Activated CD4-positive, alpha-beta T cell treated with anti-CD3 and anti-CD28 coated beads, Interleukin-2, amount 10 ng/mL, durations not matched to agents 24 days and 14 days (primary cell): ENCODE measurements at places on chromosomes 2 and 18. TPM values are rescaled to one million over a fixed set of nuclear protein-coding genes. Genes with fewer than 3 reads are reported as not detected.
A peak's percentile ranks its signal among the peaks of the same experiment; 100 is the strongest.

- no peak overlapping the region for H3K4me3 ChIP-seq
- peak; percentile 37 for DNase-seq
- H3K27me3 ChIP-seq: peaks cover 13% of the 10 kb centered on the region
- H3K27ac ChIP-seq: no peak overlapping the region
These were observed 231.9 kb upstream of the MGAT5 start for GRCh38 chr2:134021830-134022524.

GRCh38 chr18:7870855-7871254, 303.7 kb downstream of the PTPRM start:
- no peak overlapping the region for H3K4me3 ChIP-seq
- no peaks in the 10 kb centered on the region for H3K4me1 ChIP-seq
- DNase-seq: no peak

DNA sequence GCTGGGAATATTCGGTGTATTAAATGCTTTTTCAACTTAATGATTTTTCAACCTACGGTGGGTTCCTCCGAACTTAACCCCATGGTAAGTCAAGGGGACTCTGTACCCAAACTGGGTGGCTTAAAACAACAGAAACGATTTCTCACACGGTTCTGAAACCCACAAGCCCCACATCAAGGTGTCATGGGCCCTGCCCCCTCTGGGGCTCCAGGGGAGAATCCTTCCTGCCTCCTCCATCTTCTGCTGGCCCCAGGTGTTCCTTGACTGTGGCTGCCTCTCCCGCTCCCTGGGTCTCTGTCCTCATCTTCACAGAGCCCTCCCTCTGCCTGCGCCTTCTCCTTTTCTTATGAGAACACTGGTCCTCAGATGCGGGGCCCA, 301.3 kb upstream of the SALL3 start:
- no peak for DNase-seq
- H3K4me3 ChIP-seq: no peak overlapping the region
- no peaks in the 10 kb centered on the region for H3K36me3 ChIP-seq
- no peak overlapping the region for H3K27ac ChIP-seq
- no peaks in the 10 kb centered on the region for H3K4me1 ChIP-seq

EPB41L3 gene
- total RNA-seq: 1.5 TPM in 2 replicates

DNA sequence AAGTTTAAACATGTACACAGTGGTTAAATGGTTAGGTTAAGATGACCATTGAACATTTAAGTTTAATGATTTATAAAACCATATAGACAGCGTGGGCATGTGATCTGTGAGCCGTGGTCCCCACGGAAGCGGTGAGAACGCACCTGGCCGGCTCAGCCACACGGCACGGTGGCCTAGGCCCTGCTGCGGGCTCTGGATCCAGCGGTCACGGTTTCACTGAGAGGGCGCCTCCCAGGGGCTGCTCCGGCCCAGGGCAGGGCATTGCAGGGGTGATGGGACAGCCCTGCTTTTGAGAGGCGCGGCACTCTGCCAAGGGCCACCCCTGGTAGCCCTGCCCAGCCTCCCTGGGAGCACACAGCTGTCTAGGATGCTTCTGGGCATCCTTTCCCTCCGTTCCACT, 124.9 kb downstream of the RGPD3 start:
- peaks cover 4% of the 10 kb centered on the region for H3K27me3 ChIP-seq
- H3K4me3 ChIP-seq: no peak overlapping the region
- H3K27ac ChIP-seq: no peak overlapping the region
- DNase-seq: no peak
- no peaks in the 10 kb centered on the region for H3K36me3 ChIP-seq

DNA sequence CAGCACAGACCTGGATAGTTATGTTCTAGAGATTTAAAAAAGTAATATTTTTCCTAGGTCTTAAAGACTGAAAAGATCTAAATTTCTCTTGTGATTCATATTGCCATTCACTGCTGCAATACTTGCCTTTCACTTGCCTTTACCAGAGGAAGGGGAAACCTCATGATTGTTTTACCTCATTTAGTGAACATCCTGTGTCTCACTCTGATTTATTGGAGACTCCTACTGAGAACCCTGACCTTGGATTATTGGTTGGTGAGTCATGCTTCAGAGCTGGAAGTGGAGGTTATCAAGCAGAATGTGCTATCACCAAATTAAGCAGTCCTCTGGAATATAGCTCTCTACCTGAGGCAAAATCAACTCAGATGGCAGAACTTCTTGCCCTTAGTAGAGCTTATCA, 500.5 kb downstream of the TSN start:
- no peak overlapping the region for H3K4me3 ChIP-seq
- DNase-seq: no peak
- no peaks in the 10 kb centered on the region for H3K36me3 ChIP-seq
- no peaks in the 10 kb centered on the region for H3K27me3 ChIP-seq
- no peaks in the 10 kb centered on the region for H3K4me1 ChIP-seq

GRCh38 chr2:19140463-19141208, 217.8 kb downstream of the OSR1 start:
- H3K27ac ChIP-seq: no peak overlapping the region
- no peaks in the 10 kb centered on the region for H3K36me3 ChIP-seq
- DNase-seq: no peak
- no peaks in the 10 kb centered on the region for H3K4me1 ChIP-seq
- H3K27me3 ChIP-seq: no peaks in the 10 kb centered on the region
- no peak overlapping the region for H3K4me3 ChIP-seq

COL4A3 gene
- not detected in 2 replicates for total RNA-seq

GRCh38 chr18:54712306-54712705, 116.0 kb upstream of the RAB27B start:
- no peaks in the 10 kb centered on the region for H3K36me3 ChIP-seq
- peaks cover 22% of the 10 kb centered on the region for H3K27me3 ChIP-seq
- DNase-seq: peak; percentile 60
- peaks cover 46% of the 10 kb centered on the region for H3K4me1 ChIP-seq

DNA sequence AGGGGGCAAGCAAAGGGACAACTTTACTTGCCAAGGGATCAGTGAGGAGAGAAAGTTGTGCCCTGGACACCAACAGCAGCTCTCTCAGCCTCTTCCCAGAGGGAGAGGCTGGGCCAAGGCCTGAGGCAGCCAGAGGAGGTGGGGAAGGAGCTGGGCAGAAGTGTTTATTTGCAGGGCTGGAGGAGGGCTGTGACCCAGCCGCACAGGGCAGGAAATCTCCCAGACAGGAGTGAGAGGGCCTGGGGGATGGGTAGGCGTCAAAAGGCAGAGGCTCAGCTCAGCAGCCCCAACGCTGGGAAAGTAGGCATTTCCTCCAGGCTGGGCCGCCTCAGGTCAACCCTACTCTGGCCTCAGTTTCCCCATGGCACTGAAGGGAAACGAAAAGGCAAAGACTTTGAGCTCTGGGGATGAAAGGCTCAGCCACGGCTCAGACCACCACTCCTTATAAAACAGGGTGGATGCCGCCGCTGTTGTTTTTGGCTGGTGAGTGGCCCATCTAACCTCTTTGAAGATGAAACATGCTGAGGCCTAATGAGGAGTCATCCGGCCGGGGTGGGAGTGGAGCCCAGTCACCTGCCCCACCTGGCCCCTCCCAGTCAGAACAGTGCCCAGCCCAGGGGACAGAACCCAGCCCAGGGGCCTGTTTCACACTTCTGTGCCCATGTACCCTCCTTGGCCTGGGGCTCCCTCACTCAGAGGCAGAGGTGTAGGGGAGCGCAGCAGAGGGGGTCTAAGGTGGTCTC, 21.9 kb upstream of the SEMA4C start:
- H3K4me1 ChIP-seq: peaks cover 29% of the 10 kb centered on the region
- H3K4me3 ChIP-seq: peak overlapping the region; percentile 39
- H3K36me3 ChIP-seq: no peaks in the 10 kb centered on the region
- DNase-seq: peak; percentile 77
- H3K27me3 ChIP-seq: peaks cover 2% of the 10 kb centered on the region

DNA sequence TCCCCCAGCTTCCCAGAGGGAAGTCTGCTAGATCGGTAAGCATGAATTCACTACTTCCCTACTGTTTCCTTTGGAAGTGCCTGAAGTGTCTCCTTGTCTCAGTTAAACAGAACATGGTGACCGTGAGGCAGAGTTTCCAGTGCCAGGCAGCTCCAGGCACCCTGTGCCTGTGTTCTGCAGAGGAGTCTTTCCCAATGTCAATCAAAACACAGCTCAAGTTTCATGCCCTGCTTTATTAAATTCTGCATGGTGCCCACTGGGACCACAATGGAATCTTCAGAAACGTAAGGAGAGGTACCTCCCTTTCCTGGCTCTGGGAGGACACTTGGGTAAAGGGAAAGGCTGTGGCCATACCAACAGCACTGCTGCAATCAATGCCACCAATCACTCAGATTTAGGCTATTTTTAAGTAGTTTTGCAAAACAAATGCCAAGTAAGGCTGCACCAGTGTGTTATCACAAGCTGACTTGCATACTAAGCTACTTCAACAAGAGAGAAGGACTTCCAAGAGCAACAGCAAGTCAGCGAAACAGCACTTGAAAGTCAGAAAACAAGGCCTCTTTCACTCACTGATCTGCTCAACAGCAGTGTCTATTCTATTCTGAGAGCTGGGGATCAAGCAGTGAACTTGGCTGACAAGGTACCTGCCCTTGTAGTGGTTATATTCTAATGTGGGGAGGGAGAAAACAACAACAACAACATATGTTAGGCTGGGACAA, 14.9 kb downstream of the LPIN2 start:
- peak overlapping the region; percentile 93 for H3K27ac ChIP-seq
- no peaks in the 10 kb centered on the region for H3K27me3 ChIP-seq
- peak overlapping the region; percentile 76 for H3K4me3 ChIP-seq
- peaks cover 75% of the 10 kb centered on the region for H3K4me1 ChIP-seq
- peak; percentile 69 for DNase-seq

- no peak for DNase-seq
- H3K27ac ChIP-seq: no peak overlapping the region
- no peaks in the 10 kb centered on the region for H3K27me3 ChIP-seq
- H3K36me3 ChIP-seq: no peaks in the 10 kb centered on the region
- H3K4me1 ChIP-seq: peaks cover 19% of the 10 kb centered on the region
These were observed 224.9 kb upstream of the EPAS1 start for GRCh38 chr2:46072101-46072820.

- DNase-seq: no peak
- H3K4me3 ChIP-seq: no peak overlapping the region
- peaks cover 11% of the 10 kb centered on the region for H3K27me3 ChIP-seq
These were observed 38.1 kb upstream of the TCF7L1 start for GRCh38 chr2:85095094-85095493.

DNA sequence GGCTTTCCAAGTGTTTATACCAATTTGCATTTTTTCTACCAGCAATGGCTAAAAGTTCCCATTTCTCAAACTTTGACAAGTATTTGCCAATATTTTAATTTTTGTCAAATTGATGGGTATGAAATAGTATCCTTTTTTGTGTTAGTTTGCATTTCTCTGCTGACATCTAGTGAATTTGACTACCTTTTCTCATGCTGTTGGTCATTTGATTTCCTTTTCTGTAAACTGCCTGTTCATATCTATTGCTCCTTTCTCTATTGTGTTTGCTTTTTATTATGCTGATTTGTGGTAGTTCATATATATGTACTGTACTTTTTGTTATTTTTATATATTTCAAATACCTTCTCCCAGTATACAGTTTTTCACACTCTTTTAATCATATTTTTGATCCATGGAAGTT, 149.4 kb downstream of the PMAIP1 start:
- no peaks in the 10 kb centered on the region for H3K4me1 ChIP-seq
- H3K4me3 ChIP-seq: no peak overlapping the region
- no peak for DNase-seq
- H3K36me3 ChIP-seq: no peaks in the 10 kb centered on the region

GRCh38 chr18:44638034-44638540, 42.6 kb upstream of the SETBP1 start:
- no peak for DNase-seq
- no peak overlapping the region for H3K27ac ChIP-seq
- H3K27me3 ChIP-seq: peaks cover 12% of the 10 kb centered on the region
- peaks cover 3% of the 10 kb centered on the region for H3K4me1 ChIP-seq
- H3K36me3 ChIP-seq: no peaks in the 10 kb centered on the region

- H3K27me3 ChIP-seq: no peaks in the 10 kb centered on the region
- no peak overlapping the region for H3K4me3 ChIP-seq
- H3K27ac ChIP-seq: no peak overlapping the region
- DNase-seq: no peak
These were observed 182.7 kb downstream of the MC4R start for GRCh38 chr18:60189856-60190255.

GRCh38 chr2:222912117-222912516, 51.3 kb downstream of the ACSL3 start:
- H3K36me3 ChIP-seq: peaks cover 26% of the 10 kb centered on the region
- H3K27me3 ChIP-seq: no peaks in the 10 kb centered on the region
- H3K4me1 ChIP-seq: peaks cover 17% of the 10 kb centered on the region
- no peak for DNase-seq

GRCh38 chr18:71106701-71107100, 817.9 kb downstream of the SOCS6 start:
- H3K27ac ChIP-seq: no peak overlapping the region
- H3K4me1 ChIP-seq: no peaks in the 10 kb centered on the region
- DNase-seq: no peak
- H3K27me3 ChIP-seq: no peaks in the 10 kb centered on the region

DNA sequence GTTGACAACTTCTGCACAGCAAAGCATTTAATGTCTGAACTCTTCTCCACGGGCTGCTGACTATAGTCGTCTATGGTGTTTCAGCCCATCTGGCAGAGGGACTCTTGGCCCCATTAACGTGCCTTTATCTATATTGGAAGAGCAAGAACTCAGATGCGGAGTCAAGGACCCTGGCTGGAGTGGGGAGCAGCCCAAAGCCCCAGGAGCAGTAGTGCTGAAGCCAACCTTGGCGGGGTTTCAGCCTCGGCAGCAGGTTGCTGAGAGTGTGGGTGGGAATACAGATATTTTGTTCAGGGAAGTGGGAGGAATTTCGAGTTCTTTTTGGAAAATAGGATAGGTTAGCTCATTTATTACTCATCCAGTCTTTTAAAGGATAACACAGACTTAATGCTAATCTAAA, 34.2 kb downstream of the TMEM17 start:
- H3K4me1 ChIP-seq: peaks cover 3% of the 10 kb centered on the region
- peaks cover 17% of the 10 kb centered on the region for H3K27me3 ChIP-seq
- H3K27ac ChIP-seq: no peak overlapping the region
- no peak overlapping the region for H3K4me3 ChIP-seq
- H3K36me3 ChIP-seq: no peaks in the 10 kb centered on the region
- DNase-seq: no peak

ABCB11 gene
- not detected in 2 replicates for total RNA-seq

- no peaks in the 10 kb centered on the region for H3K36me3 ChIP-seq
- H3K27me3 ChIP-seq: no peaks in the 10 kb centered on the region
- no peak overlapping the region for H3K27ac ChIP-seq
- DNase-seq: no peak
These were observed 221.1 kb upstream of the SALL3 start for GRCh38 chr18:78758496-78758895.

SMYD1 gene
- not detected in 2 replicates for total RNA-seq

DNA sequence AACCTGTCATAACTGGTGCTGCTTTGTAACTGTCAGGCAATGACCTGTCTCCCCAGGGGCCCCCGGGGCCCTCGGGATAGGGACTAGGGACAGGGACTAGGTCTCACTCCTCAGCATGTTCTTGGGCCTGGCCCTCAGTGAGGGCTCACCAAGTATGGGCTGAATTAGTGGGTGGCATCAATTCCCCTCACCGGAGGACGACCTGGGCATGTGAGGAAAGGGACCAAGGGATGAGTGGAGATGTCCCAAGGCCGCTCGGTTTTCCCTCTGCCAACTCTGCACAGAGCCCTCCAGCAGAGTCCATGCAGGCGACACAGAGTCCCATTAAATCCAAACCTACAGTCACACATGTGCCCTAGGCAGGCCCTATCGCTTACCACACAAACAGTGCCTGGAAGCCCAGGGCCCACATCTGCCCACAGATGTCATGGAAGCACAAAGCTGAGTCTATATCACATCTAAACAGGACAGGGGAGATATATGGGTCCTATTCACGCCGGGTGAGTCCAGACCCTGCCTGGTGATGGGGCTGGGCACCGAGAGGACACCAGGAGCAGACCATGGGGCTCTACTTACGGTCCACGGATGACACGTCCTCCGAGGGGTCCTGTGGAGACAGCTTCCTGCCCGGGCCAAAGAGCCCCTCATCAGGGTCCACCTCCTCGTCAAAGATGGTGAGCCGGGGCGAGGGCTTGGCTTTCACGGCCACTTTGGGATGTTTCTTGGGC, 26.6 kb downstream of the HS1BP3 start:
- no peaks in the 10 kb centered on the region for H3K27me3 ChIP-seq
- H3K36me3 ChIP-seq: peaks cover 6% of the 10 kb centered on the region
- no peak for DNase-seq
- no peaks in the 10 kb centered on the region for H3K4me1 ChIP-seq
